Stimulated activated CD4-positive, alpha-beta T cell treated with anti-CD3 and anti-CD28 coated beads, Interleukin-15, amount 100 ng/mL, for 1 hour (primary cell): ENCODE measurements at places on chromosomes 2 and 18.

GRCh38 chr18:70621710-70622109 lies 332.9 kb downstream of the SOCS6 start:
- no peak for DNase-seq

- DNase-seq = no peak
Measured at GRCh38 chr2:215611609-215612386, 175.9 kb upstream of the FN1 start.

DNA sequence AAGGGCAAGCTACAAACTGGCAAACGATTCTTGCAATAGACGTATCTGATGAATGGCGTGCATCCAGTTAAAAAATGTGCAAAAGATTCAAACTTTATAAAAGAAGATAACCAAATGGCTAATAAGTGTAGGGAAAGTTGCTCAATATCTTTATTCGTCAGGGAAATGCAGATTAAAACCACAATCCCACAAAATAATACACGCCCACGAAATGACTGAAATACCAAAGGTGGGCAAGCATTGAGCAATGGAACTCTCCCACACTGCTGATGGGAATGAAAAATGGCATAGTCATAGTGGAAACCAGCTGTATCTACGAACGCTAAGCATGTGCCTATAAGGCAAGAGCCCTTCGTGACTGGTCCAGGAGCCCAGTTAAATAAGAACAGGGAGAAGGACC lies 168.6 kb upstream of the SIX2 start:
- no peak for DNase-seq

DNA sequence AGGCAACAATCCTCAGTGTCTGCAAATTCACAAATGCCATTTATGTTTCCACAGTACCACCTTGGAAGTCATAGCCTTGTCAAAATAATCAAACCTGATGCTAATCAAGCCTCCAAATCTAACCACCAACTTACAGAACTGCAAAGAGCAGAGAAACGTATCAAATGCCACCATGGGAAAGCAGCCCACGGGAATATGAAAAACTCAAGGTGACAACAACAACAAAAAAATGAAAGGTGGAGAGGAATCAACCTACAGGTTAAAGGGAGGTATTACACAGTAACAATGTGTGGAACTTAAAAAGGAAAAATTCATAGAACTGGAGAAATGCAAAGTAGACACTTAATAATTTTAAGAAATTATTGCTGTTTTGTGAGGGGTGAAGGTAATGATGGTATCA lies 46.7 kb downstream of the CD226 start:
- no peak for DNase-seq

DNA sequence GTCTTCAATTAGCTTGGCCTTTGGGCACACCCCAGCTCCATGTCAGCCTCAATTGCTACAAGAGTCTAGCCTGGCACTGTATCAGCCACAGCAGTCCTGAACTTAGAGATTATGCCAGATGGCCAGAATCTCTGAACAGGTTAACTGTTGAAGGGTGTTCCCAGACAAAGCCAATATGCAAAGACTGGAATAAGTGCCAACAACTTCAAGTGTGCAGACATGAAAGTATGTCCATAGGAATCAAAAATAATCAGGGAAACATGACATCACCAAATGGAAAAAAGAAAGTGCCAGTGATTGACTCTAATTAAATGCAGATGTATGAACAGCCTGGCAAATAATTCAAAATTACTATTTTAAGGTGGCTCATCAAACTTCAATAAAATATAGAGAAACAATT lies 98.5 kb upstream of the DOCK10 start:
- no peak for DNase-seq

DNA sequence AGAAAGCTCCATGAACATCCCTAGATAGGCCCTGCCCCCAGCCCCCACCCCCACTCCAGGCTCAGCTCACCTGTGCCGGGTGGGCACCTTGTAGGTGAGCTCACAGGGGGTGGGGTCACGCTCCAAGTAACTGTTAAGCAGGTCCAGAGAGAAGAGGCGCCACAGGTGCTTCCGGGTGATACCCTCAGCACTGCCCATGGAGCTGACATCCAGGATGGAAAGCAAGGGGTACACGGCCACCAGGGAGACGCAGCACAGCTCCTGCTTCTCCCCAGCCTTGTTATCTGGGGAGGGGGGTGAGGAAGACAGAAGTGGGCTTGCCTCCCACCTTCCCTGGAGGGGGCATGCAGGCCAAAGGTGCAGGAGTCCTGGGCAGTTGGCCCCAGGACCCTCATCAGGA lies 21.9 kb downstream of the CFAP65 start:
- no peak for DNase-seq

- no peak for DNase-seq
Measured at GRCh38 chr2:118437501-118437900, 349.2 kb downstream of the INSIG2 start.

GRCh38 chr2:23806201-23806600 lies 120.7 kb downstream of the ATAD2B start:
- DNase-seq = no peak

GRCh38 chr2:230891064-230891463 lies 26.3 kb downstream of the ITM2C start:
- DNase-seq = no peak

- no peak for DNase-seq
Measured at GRCh38 chr18:25725501-25725900, 364.9 kb downstream of the SS18 start.

- no peak for DNase-seq
Measured at GRCh38 chr2:66548422-66548821, 113.5 kb downstream of the MEIS1 start.

DNA sequence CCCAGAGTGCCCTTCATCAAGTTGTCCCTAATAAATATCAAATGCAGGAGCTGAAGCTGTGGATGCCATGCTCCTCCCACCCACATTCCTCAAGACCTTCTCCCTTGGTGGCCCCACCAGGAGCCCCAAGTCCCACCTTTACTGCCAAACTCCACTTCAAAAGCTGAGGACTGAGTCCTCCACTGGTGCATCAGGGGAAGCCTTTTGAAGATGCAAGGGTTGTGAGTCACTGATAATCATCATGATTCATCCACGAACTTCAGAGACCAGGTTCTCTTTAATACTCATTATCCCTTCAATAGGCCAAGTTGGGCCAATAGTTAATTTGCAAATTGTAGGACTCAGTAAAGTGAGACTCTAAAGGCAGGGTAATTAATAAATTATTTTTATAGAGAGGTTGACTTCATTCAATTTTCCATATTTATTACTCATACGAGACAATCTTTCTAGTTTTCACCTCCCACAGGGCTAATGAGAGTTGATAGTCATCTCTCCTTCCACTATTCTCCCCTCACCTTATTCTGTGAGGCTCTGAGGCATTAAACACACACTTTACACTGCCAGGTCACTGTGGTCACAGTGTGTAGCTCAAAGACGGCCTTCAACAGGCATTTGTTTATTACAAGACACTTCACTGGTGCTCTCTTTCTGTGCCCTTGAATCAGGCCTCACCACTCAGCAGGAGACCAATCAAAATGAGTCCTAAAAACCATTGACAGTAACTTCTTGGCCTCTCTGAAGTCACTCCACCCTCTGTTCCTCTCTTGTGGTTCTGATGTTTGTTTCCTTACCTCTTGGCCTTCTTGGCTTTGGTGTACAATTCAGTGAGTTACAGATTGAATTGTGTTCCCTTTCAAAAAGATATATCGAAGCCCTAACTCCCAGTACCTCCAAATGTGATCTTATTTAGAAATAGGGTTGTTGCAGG lies 99.9 kb downstream of the TRIB2 start:
- DNase-seq = no peak

GRCh38 chr2:128442891-128443302 lies 124.2 kb upstream of the HS6ST1 start:
- DNase-seq = no peak

- DNase-seq = no peak
Measured at GRCh38 chr18:58998401-58999203, 133.9 kb downstream of the ZNF532 start.

- no peak for DNase-seq
Measured at GRCh38 chr18:79389689-79390088, 6.0 kb upstream of the NFATC1 start.

GRCh38 chr2:173271135-173271534 lies 83.5 kb upstream of the CDCA7 start:
- DNase-seq = no peak

- DNase-seq = no peak
Measured at GRCh38 chr2:238003234-238004031, 36.6 kb downstream of the UBE2F start.

DNA sequence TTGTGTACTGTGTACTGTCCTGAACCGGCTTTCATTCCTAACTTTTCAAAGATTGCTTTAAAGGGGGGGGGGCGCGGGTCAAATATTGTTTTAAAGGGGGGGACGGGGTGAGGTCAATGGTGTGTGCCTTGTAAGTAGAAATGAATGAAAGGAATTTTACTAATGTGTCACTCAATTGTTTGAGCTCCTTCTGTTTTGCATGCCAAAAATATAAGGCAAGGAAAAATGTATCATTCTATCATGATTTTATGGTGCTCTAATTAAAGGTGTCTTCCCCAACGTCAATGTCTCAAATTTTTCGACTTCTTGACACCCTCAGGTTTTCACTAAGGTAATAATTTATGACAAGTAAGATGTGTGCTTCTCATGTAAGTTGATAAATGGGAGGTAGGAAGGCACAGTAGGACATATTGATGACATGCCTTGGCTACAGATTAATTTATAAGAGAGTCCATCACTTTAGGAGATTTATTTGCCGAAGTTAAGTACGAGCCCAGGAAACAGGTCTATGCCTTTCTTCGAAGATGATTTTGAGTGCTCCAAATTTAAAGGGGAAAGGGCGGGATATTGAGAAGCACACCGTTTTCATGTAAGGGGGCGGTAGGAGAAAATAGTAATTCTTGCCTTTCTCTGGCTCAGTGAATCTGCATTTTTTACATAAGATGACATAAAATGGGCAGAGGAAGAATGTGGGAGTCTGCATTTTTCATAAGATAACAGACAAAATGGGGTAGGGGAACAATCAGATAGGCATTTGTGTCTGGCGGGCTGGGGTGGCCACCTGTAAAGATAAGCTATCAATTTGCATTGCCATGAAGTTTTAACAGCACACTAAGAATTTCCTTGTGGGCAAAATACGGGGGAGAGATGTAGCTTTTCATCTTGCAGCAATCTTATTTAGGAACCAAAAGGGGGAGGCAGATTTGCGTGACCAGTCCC lies 1.2 kb upstream of the TRAPPC8 start:
- no peak for DNase-seq

DNA sequence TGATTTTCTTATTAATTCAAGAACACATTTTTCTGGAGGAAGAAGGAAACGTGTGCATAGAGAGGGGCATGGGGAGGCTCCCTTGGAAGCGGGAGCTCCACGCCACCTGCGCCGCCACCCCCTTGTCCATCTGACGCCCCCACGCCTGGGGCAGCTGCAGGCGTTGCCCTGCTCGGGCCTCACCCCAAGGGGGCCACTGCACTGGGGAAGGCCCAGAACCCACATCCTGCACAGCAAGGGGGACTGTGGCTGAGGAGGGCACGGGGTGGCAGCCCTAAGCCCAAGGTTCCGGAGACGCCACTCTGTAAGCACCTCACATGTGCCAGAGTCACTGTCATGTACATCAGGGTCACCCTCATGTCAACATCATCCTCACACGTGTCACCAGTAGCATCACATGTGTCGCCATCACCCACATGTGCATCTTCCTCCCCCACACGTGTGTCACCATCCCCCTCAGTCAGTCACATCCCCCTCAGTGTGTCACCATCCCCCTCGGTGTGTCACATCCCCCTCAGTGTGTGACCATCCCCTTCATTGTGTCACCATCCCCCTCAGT lies 486.7 kb upstream of the SALL3 start:
- no peak for DNase-seq

GRCh38 chr18:42052122-42052708 lies 97.2 kb downstream of the PIK3C3 start:
- DNase-seq = no peak

GRCh38 chr2:20585710-20586594 lies 64.9 kb downstream of the HS1BP3 start:
- no peak for DNase-seq

DNA sequence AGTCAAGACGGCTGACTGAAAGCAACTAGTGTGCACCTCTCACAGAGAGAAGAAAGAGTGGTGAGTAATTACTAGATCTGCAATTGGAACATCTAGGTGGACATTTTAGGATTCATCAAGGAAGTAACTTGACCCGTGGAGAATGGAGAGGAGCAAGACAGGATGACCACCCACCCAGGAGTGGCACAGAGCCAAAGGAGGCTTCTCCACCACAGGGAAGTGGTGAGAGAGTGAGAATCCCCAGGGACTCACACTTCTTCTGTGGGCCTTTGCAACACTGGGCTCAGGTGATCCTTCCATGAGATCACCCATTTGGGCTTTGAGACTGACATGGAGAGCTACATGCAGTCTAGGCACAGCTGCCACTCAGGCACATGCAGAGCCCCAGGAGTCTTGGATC lies 132.8 kb upstream of the GALNT5 start:
- no peak for DNase-seq

GRCh38 chr2:211534632-211535031 lies 978.2 kb downstream of the CPS1 start:
- DNase-seq = no peak

- DNase-seq = no peak
Measured at GRCh38 chr2:171042253-171042969, 113.4 kb downstream of the GORASP2 start.

GRCh38 chr2:14647714-14648113 lies 15.2 kb downstream of the LRATD1 start:
- DNase-seq = no peak

GRCh38 chr18:66749030-66749429 lies 145.1 kb upstream of the CDH19 start:
- no peak for DNase-seq

GRCh38 chr2:159290289-159290907 lies 3.9 kb upstream of the WDSUB1 start:
- no peak for DNase-seq

DNA sequence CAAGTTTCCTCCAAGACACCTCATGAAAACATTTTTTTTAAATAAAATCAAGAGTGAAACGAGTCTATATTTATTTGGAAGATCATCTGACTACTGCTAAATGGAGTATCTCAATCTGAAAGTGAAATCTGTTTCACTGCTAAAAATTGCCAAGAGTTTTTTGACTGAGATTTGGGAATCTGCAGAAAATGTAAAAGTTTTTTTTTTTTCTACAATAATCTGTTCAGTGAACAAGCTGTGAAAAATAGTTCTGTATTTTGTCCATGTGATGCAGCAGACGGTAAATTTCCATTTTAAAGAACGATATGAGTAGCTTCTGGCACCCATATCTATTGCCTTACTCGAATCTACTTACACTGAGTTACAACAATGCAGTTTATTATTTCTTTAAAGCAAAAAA lies 519.7 kb downstream of the PLCL1 start:
- DNase-seq = no peak
